ENCODE measurements at places on chromosomes 3 and 15.

- no peak for DNase-seq
These were observed 31.8 kb upstream of the RARB start for GRCh38 chr3:25396251-25396650.

GRCh38 chr3:130820976-130821375 is 72.9 kb upstream of the ATP2C1 start:
- no peak for DNase-seq

GRCh38 chr3:157069846-157070677 is 89.9 kb downstream of the CCNL1 start:
- no peak for DNase-seq

DNA sequence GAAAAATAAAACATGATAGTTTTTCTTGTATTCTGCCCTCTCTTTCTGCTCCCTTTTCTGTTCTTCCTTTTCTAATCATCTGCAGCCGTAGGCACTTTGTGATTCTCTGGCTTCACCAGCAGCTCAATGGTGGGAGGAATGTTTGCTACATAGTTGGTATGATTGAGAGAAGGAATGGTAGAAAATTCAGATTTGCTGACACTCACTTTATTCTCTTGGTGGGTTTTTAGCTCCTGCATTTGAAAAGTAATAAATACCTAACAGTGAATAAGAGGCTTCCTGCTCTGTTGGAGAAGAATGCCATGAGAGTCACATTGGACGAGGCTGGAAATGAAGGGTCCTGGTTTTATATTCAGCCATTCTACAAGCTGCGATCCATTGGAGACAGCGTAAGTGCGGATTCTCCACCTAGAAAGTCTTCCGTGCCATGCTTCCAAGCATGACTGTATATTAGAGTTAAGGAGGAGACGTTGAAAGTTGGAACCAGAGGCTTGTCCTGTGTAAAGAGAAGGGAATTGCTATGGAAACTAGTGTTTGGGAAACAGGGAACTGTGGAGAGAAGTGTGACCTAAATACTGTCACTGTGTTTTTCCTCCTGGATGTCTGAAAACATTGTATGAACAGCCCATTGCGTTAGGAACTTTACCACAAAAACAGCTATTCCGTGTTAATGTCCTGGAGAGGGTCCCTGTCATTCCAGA is 148.9 kb downstream of the ITPR1 start:
- DNase-seq = no peak

GRCh38 chr3:66338927-66339326 is 118.1 kb downstream of the SLC25A26 start:
- no peak for DNase-seq

DNA sequence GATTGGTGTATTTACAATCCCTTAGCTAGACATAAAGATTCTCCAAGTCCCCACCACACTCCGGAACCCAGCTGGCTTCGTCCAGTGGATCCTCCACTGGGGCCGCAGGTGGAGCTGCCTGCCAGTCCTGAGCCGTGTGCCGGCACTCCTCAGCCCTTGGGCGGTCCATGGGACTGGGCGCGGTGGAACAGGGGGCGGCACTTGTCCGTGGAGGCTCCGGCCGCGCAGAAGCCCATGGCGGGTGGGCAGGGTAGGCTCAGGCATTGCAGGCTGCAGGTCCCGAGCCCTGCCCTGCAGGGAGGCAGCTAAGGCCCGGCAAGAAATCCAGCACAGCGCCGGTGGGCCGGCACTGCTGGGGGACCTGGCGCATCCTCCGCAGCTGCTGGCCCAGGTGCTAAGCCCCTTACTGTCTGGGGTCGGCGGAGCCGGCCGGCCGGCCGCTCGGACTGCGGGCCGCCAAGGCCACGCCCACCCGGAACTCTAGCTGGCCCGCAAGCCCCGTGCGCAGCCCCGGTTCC is 3.5 kb upstream of the RNU5B-1 start:
- DNase-seq = no peak
